ENCODE measurements at places on chromosomes 6 and 20.

GRCh38 chr6:2558098-2558680, 192.5 kb downstream of the MYLK4 start:
- DNase-seq = no peak

GRCh38 chr6:44407951-44408670, 20.6 kb downstream of the CDC5L start:
- no peak for DNase-seq

DNA sequence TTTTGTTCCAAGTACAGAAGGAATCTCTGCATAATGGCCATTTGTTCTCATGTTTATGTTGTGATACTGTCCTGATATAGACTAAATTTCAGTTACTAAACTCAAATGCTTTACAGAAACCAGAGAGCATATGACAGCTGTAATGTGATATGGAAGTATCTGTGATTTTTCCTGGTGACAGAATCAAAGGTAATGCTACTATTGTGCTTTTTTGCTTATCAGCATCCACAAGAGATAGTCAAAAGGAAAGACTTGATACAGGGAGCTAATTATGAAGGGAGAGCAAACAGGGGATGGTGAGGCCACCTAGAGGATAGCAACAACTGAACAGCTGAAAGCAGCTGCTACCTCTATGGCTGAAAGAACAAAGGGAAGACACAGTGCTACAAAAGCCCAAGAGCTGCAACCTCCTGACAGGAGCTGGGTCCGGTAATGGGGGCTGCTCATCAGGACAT, 181.4 kb downstream of the PHF3 start:
- DNase-seq = no peak

GRCh38 chr20:21019814-21020658, 86.1 kb downstream of the LINC00237 start:
- DNase-seq = no peak

- no peak for DNase-seq
These were observed 96.4 kb downstream of the RPS12 start for GRCh38 chr6:132910759-132911158.

DNA sequence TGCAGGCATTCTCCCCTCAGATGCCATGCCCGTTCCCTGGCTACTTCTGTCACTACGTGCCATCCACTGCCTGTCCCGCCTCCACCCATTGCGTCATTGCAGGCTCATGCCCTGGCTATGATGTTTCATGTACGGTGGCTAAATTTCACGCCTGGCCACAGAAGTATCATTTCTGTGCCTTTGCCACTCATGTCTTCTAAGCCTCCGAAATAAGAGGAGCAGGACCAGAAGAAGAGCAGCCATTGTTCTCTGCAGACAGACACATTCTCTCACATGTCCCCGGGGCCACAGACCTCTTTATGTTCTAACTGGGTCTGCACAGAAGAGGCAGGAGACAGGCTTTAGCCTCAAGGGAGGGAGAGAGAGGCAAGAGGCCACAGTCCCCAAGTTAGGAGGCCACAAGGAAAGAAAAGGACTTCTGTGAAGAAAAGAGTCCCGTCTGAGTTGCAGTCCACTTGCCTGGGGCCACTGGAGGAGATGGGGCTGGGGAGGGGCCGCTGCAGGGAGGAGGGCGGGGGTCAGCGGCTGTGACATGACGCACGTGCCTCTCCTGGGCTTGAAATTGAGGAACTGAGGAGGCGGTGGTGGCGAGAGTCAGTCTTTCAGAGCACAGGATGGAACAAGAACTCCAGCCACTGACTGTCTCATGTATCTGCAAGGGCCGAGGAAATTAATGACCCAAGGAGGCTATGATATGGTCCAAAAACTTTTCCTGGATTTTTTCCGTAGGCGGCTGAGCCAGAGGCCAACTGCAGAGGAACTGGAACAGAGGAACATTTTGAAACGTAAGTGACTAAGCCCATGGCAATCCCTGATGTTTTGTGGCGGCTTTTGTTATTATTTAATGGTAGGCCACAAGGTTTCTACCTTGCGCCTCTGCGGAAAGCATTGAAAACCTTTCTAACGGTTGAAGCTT, 55.9 kb downstream of the TBC1D7 start:
- no peak for DNase-seq

- no peak for DNase-seq
These were observed 7.0 kb downstream of the B4GALT5 start for GRCh38 chr20:49706630-49707091.

GRCh38 chr6:167769408-167770190, 57.1 kb upstream of the AFDN start:
- no peak for DNase-seq

GRCh38 chr6:30683183-30683979, 3.1 kb downstream of the PPP1R18 start:
- DNase-seq = peak; percentile 35

GRCh38 chr6:97294451-97294850, 11.4 kb upstream of the MMS22L start:
- DNase-seq = no peak

GRCh38 chr6:75167851-75168250, 38.0 kb downstream of the COL12A1 start:
- DNase-seq = no peak

DNA sequence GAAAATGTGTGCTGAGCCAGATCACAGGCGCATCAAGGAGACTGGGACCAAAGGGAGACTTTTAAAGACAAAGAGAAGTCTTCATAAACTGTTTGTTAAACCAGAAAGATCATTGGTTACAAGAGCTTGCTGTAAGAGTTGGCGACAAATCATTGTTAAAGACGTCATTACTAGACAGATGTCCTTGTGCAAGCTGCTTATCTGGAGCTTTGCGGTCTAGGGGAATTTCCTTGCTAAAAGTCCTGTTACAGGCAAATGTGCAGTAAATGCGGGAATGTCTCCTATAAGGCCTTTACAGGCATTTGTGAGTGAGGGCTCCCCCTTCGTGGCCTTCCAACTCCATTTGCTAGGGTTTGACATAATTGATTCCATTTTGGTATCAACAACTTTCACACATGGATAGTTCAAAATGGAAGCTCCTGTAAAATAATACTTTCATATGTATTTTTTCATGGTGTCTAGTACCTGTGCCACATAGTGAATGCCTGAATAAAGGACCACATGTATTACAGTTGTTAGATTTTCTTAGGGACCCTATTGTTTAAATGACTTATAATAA, 362.4 kb downstream of the UTRN start:
- no peak for DNase-seq

DNA sequence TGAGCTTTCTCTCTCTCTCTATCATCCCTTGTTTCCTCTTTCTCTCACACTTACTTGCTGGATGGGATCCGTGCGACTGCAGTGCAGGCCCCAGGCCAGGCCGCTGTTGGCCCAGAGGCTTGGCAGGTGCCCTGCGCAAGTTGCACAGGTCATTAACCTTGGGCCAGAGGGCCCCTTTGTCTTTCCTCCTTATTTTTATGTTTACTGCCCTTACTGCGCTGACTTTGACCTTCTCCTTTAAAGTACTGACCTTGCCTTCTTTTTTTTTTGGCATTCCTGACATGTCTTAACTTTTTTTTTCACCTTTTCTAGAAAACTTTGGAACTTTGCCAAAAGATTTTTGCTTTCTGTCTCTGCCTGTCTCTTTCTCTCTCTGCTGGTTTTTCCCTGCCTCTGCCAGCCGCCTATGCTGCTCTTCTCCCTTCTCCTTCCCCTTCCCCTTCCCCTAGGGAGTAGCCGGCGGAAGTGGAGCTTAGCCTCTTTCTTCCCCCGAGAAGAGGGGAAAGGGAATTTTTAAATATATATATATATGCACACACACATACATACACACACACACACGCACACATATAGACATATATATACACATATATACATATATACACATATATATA, 59.6 kb upstream of the CDH4 start:
- DNase-seq = no peak

DNA sequence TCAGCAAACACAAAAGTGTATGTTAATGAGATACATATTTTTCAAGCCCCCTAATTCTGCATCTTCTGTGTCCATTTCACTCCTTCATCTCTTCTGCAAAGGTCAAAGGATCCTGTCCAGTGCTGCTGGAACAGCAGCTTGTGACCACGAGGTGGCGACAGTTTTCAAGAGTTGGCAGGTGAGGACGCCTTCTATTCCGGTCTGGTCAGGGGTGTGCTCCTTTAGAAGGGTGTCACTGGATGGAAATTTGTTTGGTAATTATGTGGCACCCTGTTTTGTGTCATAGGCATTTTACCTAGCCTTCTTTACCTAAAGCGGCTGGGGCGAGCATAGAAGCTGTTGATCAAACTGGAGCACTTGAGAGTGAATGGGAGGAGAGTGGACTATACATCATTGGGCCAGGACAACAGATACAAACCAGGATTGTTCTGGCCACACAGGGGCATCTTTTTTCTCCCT, 32.9 kb upstream of the ERVFRD-1 start:
- DNase-seq = peak; percentile 83

DNA sequence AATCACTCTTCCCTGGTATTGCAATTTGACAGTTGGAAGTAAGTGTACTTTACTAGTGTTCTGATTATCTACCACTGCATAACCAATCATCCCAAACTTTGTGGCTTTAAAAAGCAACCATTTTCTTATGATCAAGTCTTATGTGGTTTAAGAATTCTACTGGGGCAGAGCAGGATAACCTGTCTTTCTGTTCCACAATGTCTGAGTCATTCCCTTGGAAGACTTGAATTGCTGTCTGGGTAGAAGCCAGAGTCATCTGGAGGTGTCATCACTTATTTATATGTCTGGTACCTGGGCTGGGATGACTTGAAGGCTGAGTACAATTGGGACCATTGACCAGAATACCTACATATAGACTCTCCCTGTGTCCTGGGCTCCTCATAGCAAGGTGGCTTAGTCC, 644.3 kb downstream of the HDGFL1 start:
- no peak for DNase-seq

- no peak for DNase-seq
These were observed 84.5 kb downstream of the JARID2 start for GRCh38 chr6:15330174-15330944.

- DNase-seq = no peak
These were observed 150.7 kb upstream of the BTBD3 start for GRCh38 chr20:11766961-11767360.

DNA sequence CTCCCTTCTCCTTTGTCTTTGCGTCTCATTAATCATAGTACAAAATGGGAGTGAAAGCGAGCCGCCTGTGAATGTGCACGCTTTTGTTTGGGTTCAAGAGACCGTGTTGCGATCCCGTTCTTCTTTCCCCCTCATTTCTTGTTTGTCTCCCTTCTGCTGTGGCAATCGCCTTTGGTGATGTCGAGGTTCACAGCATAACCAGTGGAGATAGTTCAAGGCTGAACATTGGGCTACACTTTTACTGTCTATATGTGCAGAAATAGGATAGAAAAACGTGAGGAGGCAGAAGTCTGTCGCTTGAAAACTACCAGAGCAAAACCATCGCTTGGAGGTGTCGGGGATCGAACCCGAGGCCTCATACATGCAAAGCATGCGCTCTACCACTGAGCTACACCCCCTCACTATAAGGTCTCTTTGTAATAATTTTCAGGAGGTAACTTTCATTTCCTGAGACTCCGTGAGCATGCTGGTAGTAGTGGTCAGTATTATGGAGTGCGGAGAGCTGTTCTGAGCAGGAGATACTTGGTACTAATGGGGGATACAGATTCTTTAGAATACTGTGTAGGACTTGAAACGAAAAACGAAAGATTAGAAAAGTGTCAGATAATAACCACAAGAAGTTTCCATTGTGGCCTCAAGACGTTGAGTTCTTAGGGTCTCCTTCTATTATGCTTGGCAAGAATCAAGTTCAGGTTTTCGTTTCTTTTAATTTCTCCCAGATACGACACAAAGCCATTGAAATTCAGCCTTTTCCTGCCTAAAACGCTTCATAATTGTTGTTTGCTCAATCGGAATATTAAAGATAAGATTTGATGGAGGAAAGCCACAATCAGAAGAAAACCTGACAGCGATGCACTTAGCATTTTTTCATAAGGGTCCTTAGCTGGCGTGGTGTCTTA, 106.6 kb downstream of the TRIM27 start:
- peak; percentile 71 for DNase-seq

- DNase-seq = no peak
These were observed 1021.6 kb upstream of the FLRT3 start for GRCh38 chr20:15359056-15359455.

GRCh38 chr6:167546611-167547327, 221.9 kb downstream of the TTLL2 start:
- no peak for DNase-seq

GRCh38 chr6:6686748-6687601, 98.5 kb downstream of the LY86 start:
- DNase-seq = peak; percentile 61

GRCh38 chr20:23362392-23363256, 642 bp downstream of the GZF1 start:
- DNase-seq = peak; percentile 41

GRCh38 chr20:48155268-48155667, 370.0 kb upstream of the SULF2 start:
- no peak for DNase-seq

All from activated T-cell treated with anti-CD3 and anti-CD28 coated beads, Interleukin-2, amount 50 U/mL, for 48 hours (primary cell).